ENCODE measurements at places on chromosomes 4 and X.

- no peak for DNase-seq
These were observed 57.1 kb downstream of the UGT2B10 start for GRCh38 chr4:68872643-68873502.

DNA sequence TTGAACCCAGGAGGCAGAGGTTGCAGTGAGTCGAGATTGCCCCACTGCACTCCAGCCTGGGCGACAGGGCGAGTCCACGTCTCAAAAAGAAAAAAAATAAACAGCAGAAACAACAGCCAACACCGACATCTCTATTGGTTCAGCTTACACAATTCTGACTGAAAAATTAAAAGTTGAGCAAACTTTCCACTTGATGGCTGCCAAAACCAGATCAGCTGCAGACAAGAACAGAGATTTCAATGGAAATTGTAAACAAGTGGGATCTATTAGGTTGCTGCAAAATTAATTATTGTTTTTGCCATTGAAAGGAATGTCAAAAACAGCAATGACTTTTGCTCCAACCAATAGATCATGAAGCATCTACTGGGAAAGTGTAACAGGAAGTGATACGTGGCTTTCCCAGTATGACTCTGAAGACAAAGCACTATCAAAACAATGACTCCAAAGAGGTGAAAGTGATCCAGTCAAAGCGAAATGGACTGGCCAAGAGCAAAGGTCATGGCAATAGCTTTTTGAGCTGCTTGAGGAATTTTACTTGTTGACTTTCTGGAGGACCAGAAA, 26.3 kb downstream of the UPF3B start:
- no peak for DNase-seq

DNA sequence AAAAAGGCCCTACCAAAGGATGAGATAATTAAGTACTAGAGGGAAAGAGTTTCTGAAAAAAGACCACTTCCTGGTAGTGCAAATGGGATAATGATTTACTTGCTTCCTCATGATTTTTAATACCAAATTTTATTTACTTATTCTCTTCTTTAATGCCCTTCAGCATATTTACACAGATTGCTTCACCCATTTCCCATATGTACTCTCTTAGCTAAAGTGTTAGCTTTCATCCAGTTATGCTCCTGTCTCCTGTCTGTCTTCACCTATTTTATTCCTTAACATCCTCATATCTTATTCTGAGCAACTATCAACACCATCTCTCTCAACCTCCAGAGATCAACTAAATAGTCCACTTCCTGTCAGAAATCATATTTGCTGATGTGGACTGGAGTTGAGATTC, 183.2 kb upstream of the HS3ST1 start:
- no peak for DNase-seq

GRCh38 chr4:117420948-117421347, 335.6 kb upstream of the TRAM1L1 start:
- no peak for DNase-seq

- no peak for DNase-seq
These were observed 316.2 kb downstream of the ANKRD50 start for GRCh38 chr4:124396333-124396732.

GRCh38 chr4:38987491-38987890, 44.7 kb downstream of the TMEM156 start:
- DNase-seq = no peak

GRCh38 chr4:139247241-139247640, 32.8 kb downstream of the MGARP start:
- no peak for DNase-seq

- peak; percentile 34 for DNase-seq
These were observed 460.7 kb upstream of the RPS6KA3 start for GRCh38 chrX:20727447-20727846.

DNA sequence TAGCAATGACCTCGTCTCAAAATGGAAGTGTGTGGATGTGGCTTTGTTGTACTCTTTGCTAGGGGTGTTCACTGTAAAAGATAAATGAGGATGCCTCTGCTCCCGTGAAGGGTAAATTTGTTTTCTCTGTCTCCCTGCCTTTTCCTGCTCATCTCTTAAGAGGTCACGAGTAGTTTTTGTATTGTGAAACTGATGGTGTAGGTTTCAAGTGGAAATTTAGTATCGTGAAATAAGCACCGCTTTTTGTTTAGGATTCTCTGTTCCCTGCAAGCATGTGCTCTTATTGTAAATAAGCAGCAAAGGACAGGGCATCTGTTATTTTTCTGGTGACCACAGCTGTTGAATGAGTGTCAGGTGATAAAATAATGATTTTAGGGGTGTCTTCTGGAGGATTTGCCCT, 104.6 kb downstream of the PHEX start:
- no peak for DNase-seq

DNA sequence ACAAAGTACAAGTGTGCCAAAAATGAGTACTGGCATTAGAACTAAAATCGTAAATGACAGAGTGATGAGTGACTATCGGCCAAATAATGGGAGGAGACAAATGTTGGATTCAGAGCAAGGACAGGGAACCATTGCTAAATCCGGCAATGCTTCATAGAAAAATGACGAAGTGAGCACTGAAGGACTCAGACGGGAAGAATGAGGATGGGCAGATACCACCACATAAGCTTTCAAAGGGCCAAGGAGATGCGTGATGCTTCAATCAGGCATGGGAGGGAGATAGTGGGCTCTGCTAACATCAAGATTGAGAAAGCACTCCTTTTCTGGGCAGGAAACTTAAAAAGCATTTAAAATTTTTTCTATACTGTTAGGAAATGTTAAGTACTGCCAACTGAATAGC, 21.6 kb downstream of the RBBP7 start:
- no peak for DNase-seq

GRCh38 chrX:23465985-23466384, 131.3 kb downstream of the PTCHD1 start:
- DNase-seq = no peak

- DNase-seq = no peak
These were observed 8.5 kb downstream of the RAB9A start for GRCh38 chrX:13697455-13697854.

- DNase-seq = no peak
These were observed 902.6 kb downstream of the C4orf33 start for GRCh38 chr4:129998436-129999150.

GRCh38 chrX:40130207-40130606, 32.4 kb upstream of the BCOR start:
- DNase-seq = no peak

- DNase-seq = no peak
These were observed 7.6 kb upstream of the XPNPEP2 start for GRCh38 chrX:129731228-129731627.

DNA sequence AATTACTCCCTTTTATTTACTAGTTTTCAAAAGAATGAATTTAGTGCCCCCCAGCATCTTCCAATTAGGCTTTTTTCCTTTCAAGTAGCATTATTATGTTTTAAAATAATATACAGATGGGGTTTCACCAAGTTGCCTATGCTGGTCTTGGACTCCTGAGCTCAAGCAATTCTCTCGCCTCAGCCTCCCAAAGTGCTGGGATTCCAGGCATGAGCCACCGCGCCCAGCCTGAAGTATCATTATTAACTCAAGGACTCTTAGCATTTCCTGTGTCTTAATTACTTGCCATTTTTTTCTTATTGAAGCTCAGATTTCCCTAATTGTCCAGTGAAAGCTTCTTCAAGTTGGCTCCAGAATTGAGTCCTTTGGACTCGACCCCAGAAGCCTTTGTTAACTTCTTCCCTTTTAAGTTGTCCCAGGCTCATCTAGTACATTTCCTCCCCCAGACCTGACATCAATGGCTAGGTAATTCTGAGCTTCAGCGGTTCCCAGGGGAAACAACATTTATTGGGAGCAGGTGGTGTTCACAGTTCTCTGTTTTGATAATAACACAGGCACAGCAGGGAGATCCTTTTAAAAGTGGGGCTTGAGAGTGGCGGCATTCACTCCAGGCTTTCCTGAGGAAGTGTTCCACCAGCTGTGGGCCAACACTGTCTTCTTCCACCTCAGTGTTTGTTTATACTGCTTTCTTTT, 10.0 kb downstream of the SAT1 start:
- DNase-seq = peak; percentile 81

DNA sequence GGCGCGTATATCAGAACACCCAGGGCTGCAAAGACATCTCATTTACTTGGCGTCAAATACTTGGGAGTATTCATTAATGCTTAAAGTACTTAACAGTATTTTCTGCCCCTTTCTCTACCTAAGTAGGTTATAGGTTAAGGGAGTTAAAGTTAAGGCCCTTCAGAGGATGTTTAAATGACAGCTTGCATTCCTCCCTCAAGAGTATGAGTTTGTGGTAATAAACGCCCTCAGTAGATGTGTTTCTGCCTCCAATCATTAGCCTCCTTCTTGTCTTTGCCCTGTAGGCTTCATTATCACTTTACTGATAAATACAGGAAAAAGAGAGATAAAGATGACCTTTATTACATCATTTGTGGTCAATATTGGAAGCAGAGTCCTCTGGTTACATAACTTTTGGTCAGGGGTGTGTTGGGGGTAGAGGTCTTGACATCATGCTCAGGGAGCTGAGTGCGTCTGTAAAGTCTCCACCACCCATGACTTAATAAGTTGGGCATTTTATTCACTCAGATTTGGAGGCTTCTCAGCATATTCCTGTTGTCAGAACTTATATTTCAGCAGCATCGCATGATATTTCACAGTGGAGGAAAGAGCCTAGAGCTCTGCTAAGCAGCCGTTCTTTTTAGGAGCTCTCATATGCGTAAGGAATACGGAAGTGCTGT, 145.9 kb downstream of the CPE start:
- no peak for DNase-seq

DNA sequence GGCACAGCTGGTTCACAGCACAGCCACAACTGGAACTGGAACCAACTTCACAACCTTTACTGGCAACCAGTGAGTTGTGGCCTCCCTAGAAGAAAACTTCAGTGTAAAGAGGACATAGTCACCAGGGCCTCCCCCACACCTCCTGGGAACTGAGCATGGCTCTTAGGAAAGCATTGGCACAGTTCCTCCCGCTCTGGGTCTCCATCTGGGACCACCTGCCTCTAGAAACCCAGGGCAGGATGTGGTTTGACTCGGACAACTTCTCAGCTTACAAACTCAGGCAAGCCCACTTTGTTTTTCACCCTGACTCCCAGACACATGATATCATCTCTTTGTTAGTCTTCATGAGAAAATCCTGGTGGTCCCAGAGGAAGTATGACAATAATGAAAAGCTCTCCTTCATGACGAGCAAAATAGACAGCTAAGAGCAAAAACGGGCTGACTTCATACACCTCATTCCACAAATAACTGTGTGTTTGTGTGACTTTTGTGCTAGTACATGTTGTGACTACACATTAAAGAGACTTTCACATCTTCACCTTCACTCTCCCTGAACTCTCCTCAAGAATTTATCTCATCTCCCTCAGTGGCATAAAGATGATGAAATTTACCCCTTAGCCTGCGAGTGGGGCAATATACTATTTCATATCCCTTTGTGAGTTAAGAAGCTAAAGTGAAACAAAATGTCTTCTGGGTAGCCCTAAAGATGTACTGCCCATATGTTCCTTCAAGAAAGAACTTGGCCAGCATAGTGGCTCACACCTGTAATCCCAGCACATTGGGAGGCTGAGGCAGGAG, 75.4 kb downstream of the SH3KBP1 start:
- DNase-seq = no peak

DNA sequence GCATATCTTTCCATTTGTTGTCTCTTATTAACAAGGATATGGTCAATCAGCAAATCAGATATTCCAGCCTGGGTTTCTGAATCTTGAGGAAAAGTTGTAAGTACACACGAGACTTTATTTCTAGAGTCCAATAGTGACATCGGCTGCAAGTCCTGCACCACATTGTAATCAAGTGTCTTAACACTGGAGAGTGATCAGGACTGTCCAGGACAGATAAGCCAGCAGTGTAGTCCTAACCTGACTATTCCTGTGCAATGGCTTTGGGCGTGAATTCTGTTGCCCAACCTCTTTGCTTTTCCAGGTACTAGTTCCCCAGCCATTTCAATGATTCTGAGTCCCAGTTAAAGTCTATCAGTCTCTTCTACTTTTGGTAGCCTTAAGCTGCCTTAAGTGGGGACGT, 395.0 kb downstream of the PCDH10 start:
- DNase-seq = no peak

GRCh38 chr4:88818631-88819470, 121.2 kb upstream of the NAP1L5 start:
- DNase-seq = peak; percentile 26

GRCh38 chr4:55364691-55365344, 18.8 kb downstream of the SRD5A3 start:
- DNase-seq = no peak

DNA sequence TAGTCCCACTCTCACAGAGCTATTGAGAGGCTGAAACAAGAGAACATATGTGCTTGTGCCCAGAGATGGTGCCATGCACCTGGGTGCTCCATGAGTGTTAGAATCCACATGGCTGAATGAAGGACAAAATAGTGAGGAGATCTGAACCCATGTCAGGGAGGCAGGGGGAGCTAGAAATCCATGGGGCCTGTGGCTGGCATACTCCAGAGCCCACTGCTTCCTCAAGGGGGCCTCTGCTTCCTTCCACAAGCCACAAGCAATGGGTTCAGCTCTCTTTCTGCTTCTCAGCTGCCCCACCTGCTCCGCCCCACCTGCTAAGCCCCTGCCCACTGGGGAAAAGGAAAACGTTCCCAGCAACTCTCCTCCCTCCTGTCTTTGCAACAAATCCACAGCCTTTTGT, 46.1 kb downstream of the PJA1 start:
- no peak for DNase-seq

DNA sequence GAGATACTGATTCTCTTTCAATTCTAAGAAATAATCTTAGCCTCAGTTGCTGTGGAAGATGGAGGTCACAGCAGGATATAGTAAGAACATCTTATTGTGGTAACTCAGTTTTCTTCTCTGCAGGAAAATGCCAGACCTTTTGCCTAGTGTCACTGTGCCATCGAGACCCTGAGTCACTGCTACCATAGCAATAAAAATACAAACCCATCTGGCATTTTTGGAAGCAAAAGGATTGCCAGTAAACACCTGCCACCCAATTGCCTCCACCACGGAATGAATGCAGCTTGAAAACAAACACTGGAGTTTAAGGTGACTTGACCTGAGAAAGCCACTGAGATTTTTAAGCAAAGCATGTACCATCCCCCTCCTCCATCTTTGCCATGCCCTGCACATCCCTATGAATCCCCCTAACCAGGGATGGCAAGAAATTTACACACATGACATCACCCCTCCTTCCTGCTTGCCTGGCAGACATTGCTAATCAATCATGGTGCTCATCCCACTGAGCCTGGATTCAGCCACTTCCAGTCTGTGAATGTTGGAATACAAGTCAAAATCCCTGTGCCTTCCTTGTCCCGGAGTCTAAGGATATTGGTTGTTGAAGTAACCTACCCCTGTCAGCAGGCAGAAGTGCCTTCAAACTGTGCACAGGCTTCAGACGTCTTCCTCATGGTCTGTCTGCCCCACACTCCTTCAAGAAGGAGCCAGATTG, 59.6 kb upstream of the MAMLD1 start:
- DNase-seq = no peak
